Vagina (tissue), 2 donors: ENCODE measurements at places on chromosomes 16 and 17. TPM values are rescaled to one million over a fixed set of nuclear protein-coding genes. Genes with fewer than 3 reads are reported as not detected.

The TBC1D3 gene
- total RNA-seq, result not detected

The NUBP1 gene
- 20.9 TPM for total RNA-seq

DNA sequence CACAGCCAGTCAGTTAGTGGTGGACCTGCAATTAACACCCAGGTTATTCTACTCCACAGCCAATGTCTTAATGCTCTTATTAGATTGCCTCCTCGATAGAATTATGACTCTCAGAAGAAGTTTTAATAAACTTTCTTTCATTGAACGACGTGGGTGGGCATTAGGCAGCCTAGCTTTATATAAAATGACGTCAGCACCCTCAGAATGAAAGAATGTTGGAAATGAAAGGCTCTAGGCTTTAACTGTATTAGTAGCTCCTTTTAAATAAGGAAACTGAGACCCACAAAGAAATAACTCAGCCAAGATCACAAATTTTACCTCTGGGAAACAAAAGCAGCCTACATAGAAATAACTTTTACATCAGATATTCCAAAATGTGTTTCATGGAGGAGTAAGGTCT is 91.3 kb upstream of the CLEC3A start:
- no peak for DNase-seq

GRCh38 chr16:79972053-79972704 is 371.6 kb upstream of the MAF start:
- no peak for DNase-seq

- no peak for DNase-seq
These were observed 37.8 kb upstream of the RCVRN start for GRCh38 chr17:9942885-9943284.
